ENCODE measurements at places on chromosomes 5 and 9. TPM values are rescaled to one million over a fixed set of nuclear protein-coding genes. Genes with fewer than 3 reads are reported as not detected.

Gene PTTG1
- total RNA-seq, result 107 TPM

Gene FAXDC2
- 0.77 TPM for total RNA-seq

Gene PCDHB11
- 0.85 TPM for total RNA-seq

Gene PCSK1
- 2.3 TPM for total RNA-seq

Gene RPL37
- 537 TPM for total RNA-seq

Gene PCDHB6
- 0.28 TPM for total RNA-seq

Gene CHSY3
- 25.1 TPM for total RNA-seq

Gene PLCXD3
- total RNA-seq, result under 0.01 TPM

Gene SOX30
- not detected for total RNA-seq

Gene ARSB
- total RNA-seq, result 19.9 TPM

Gene LCNL1
- 0.85 TPM for total RNA-seq

Gene NFIB
- total RNA-seq, result 28.9 TPM

Gene FRRS1L
- 0.28 TPM for total RNA-seq

Gene ARL10
- 9.4 TPM for total RNA-seq

Gene PFN3
- total RNA-seq, result not detected

Gene ANKRD34B
- total RNA-seq, result not detected

Gene WWC1
- 7.7 TPM for total RNA-seq

Gene ZNF618
- 9.2 TPM for total RNA-seq

Gene ZMAT2
- 72.7 TPM for total RNA-seq

Gene NR4A3
- 3.7 TPM for total RNA-seq

Gene FSTL4
- total RNA-seq, result not detected

Gene HRCT1
- total RNA-seq, result 0.58 TPM

Gene PCDHA2
- total RNA-seq, result under 0.01 TPM

Gene PCDHB7
- total RNA-seq, result 1.1 TPM

Gene FAM151B
- total RNA-seq, result 3.8 TPM

Gene PCDHGA12
- 14.7 TPM for total RNA-seq

Gene F12
- not detected for total RNA-seq

Gene ORM2
- total RNA-seq, result not detected

Gene GLDC
- total RNA-seq, result 0.85 TPM

Gene CDH10
- total RNA-seq, result 1.9 TPM

Gene PTPA
- 146 TPM for total RNA-seq
